Globus pallidus (tissue), 1 donor: ENCODE measurements at places on chromosomes 12 and 14.

DNA sequence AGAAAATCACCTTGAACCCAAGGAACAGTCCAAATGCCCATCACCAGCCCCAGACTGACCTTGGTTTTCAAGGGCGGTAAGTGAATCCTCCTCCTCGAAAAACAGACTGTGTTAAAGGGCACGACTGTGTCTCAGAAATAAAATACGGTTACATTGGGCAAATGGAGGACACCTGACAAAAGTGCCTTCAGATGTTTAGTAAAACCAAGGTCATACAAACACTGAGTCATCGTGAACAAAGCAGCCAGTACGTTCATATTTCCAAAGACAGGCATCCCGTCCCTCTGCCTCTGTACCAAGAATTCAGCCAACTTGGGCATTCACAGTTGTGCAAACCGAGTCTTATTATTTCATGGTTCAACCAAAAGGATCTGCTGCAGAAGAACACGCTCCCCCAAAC, 25.9 kb downstream of the FOXN3 start:
- no peak for DNase-seq

GRCh38 chr14:76324133-76324532, 51.8 kb upstream of the ESRRB start:
- no peak for DNase-seq

DNA sequence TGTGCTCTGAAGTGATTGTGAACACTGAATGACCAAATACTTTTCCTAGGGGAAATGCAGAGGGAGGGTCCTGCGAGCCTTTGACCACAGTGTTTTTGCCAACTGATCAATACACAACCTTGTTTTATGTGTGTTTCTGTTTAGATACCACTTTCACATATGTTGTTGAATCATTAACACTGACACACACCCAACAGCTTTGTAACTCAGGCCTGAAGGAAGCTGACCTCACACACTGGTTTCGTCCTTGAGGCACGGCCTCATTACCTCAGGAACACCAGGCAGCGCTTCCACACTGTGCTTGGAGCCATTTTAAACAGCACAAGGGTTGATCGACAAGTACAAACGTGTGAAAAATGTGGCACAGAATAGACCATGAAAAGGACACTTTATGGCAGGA, 60.0 kb downstream of the PPFIBP1 start:
- DNase-seq: no peak

- DNase-seq: no peak
Observed at GRCh38 chr12:90193500-90193899, 484.9 kb upstream of the ATP2B1 start.

DNA sequence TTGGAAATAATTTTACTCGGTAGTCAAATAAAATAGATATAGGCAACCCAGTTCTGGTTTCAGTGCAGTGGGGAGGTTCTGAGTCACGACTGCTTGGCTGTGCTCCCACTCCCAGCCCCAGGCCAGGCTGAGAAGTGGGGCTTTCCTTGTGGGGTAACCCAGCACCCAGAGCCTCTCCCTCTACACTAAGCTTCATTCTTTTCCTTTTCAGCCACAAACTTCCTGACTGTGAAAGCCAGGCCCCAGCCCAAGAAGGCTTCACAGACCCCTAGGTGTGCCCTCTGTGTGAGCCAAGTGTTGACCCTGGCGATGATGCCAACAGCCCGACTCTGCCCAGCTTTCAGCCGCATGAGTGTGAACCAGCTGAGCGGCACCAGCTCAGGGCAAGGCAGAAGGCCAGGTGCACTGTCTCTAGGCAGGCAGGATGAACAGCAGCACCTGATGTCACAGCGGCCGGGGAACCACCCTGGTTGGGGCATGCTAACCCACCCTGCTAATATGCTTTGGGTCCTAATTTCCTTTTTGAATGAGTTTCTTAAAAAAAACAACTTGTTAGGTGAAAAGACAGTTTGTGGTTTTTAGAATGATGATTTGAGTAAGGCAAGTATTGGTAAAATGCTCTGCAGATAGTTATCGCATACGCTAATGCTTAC, 42.2 kb upstream of the ATP23 start:
- DNase-seq: peak; percentile 21
